Lung (tissue), 17 donors: ENCODE measurements at places on chromosomes 2 and 18.
A peak's percentile ranks its signal among the peaks of the same experiment; 100 is the strongest.

- DNase-seq, result no peak
Measured at GRCh38 chr2:46151577-46151976, 145.6 kb upstream of the EPAS1 start.

DNA sequence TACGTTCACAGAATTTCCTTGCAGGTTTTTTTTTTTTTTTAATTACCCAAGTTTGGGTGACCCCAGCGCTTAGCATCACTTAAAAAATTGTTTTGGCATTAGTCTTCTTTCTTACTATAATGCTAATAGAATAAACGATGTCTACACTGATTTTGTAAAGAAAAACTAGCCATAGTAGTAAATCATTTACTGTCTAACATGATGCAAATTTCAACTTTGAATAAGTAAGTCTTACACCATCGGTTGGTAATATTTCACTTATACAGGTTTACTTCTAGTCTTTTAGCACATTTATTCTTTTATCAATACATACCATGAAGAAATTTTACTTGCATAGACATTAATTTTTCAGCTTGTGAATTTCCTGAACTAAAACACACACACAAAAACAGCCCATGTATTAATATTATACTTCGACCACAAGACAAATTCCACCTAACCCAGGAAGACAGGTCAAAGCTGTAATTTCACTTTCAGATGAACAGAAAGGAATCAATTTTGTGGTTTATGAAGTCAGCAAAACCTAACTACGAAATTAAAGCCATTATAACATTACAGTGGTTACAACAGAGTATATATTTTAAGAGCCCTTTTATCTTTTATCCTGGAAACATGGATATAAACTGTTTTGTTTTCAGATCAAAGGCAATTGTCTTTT lies 1.9 kb downstream of the YES1 start:
- DNase-seq, result no peak

DNA sequence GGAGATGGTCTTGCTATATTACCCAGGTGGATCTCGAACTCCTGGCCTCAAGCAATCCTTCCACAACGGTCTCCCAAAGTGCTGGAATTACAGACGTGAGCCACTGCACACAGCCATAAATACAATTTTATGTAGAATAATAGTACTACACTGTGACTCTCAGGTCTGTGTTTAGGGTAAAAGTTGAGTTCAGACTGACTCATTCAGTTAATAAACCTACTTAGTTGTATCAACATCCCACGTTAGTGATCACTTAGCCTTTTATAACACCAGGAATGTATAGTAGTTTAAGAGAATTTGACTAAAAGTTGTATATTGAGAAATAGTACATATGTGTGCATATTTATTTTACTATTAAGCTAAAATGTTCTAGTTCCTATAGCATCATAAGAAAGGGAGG lies 237.5 kb downstream of the PHLPP1 start:
- no peak for DNase-seq

DNA sequence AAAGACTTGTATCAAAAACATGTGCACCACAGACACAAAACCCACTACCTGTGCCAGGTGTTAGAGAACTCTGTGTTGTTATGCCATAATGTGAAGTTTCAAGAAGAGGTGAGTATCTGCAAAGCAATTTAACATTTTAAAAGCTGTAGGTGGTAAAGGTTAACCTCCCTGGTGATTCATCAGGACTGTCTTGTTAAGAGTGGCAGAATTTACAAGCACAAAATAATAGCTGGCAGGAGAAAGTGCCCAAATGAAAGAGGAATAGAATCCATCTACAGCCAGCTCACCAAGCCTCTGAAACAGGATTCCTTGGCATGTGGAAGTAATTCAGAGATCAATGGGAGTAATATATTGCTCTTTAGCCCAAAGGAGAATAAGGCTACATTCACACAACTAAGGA lies 230.7 kb downstream of the AFF3 start:
- DNase-seq, result no peak

GRCh38 chr2:29113891-29114321 lies 1.3 kb upstream of the CLIP4 start:
- DNase-seq, result no peak

GRCh38 chr18:79718878-79719477 lies 39.4 kb downstream of the CTDP1 start:
- DNase-seq, result no peak

DNA sequence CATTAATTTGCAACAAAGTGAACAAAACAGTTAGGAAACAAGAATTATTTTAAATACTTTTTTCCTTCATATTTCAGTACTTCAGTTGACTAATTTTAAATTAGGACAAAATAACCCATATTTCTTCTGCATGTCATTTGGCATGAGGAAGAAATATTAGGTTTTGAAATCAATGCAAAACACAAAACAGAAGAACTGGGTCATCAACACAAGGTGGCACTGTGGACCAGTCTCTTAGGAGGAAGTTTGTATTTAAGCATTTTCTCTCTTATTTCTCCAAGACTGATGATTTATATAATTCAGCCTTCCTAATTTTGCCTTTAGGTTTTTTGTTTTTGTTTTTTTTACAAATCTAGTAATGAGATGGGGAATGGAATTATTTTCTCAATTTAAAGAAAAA lies 352.8 kb upstream of the KCNH7 start:
- peak; percentile 17 for DNase-seq

DNA sequence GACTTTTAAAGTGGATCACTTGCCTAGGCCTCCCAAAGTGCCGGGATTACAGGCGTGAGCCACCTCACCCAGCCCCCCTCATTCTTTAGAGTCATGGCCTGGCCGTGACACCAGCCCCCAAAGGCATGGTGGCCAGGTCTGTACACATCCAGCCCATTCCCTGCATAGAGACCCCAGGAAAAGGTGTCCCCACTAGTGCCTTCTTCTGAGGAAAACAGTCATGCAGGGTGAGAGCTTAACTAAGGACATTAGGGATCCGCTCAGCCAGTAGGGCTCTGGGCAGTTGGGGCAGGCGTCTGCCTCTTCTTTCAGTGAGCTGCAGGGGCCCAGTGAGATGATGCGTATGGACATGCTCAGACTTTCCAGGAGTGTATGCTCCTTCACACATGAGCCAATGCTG lies 5.7 kb upstream of the AMER3 start:
- DNase-seq, result no peak

DNA sequence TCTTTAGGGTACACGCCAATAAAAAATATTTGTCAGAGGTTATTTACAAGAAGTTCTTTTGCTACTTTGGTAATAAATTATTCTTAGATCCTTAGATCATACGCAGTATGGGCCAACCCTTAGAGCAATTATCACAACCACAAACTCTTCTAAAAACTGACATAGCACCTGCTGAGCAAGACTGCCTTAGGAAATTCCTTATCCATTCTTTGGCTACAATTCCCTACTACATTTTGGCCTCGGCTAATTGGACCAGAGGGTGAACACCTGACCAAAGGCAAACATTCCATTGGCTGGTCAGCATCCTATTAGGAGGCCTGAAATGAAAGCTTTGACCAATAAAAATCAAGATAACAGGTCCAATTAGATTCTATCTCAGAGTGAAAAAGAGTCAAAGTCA lies 147.6 kb upstream of the CCDC68 start:
- no peak for DNase-seq

DNA sequence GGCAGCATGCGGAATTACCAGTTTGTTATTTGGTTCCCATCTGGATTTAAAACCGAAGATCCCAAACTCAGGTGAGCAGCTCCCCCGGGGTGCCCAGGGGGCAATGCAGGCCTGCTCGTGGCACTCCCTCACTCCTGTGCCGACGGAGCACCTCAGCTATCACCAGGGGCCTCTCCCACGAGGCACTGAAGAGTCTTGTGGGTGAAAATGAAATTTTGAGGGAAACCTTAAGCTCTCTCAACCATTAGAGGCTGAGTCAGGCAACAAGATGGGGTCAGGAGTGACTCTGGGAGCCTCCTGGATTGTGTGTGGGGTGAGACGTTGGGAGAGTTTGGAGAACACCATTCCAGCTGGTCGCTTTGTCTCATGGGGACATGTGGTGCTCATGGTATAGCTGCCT lies 189.0 kb downstream of the PRKCE start:
- no peak for DNase-seq

GRCh38 chr2:201070948-201071478 lies 458 bp downstream of the HYCC2 start:
- peak; percentile 11 for DNase-seq

DNA sequence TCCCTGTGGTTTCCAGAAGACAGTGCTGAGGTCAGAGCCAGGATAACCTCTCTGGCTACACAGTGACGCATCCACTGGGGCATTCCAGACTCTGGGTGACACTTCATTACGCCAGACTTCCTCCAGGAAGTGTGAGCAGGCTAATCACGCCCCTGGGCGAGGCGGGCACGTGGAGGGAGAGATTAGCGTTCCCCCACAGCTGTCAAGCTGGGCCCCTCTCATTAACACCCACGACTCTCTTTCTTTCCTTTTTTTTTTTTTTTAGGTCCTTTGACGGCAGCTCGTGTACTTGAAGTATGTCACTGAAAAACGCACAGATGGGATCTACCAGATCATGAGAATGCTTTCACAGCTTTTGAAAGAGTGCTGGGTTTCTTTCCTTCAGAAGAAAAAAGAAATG lies 274.6 kb downstream of the AFF3 start:
- DNase-seq, result peak; percentile 68

DNA sequence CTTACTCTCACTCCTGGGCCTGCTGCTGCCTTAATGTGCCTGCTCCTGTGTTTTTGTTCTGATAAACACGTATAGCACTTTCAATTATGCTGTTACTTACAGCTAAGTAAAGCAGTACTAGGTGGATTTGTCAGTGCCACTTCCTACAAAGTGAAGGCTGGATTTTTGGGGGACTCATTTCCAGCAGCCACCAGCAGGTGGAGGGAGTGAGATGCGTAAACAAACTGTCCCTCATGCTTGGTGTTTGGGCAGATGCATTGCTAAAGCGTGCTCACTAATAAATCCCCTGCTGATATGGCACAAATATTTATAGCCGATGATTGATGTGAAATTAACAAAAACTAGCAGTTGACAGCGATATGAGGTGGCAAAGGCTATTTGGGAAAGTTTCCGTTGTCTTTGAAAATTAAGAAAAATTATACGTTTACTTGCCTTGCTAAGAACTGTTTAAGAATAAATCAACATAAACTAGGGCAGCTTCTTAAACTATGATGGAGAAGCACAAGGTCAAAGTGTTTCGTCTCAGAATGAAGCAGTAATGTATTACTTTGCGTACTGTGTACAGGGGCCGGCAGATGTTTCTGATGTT lies 101.7 kb downstream of the AGAP1 start:
- peak; percentile 77 for DNase-seq

DNA sequence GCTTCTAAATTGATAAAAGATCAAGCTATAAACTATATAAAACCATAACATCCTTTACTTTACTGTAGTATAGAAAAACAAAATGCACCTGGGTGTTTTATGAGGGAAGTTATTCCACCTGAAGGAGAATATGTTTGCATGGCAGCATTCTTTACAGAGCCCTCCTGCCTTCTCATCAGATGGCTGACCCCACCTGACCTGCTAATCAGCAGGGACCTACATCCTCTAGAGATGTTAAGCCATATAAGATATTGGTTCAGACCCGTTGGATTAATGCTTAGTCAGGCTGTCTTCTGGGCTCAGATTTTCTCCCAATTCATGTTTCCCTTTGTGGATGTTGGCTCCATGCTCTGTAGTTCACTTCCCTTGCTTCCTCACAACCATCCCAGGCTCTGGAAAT lies 414.8 kb downstream of the DPP10 start:
- DNase-seq, result no peak

GRCh38 chr2:217740756-217741155 lies 262.0 kb downstream of the TNS1 start:
- DNase-seq, result no peak

GRCh38 chr2:46435796-46436360 lies 43.5 kb upstream of the TMEM247 start:
- DNase-seq, result peak; percentile 79

GRCh38 chr2:202932425-202933138 lies 20.5 kb downstream of the CARF start:
- DNase-seq, result no peak

- no peak for DNase-seq
Measured at GRCh38 chr2:11355194-11356053, 11.0 kb upstream of the ROCK2 start.

- DNase-seq, result no peak
Measured at GRCh38 chr2:126877041-126877440, 21.6 kb upstream of the TEX51 start.

DNA sequence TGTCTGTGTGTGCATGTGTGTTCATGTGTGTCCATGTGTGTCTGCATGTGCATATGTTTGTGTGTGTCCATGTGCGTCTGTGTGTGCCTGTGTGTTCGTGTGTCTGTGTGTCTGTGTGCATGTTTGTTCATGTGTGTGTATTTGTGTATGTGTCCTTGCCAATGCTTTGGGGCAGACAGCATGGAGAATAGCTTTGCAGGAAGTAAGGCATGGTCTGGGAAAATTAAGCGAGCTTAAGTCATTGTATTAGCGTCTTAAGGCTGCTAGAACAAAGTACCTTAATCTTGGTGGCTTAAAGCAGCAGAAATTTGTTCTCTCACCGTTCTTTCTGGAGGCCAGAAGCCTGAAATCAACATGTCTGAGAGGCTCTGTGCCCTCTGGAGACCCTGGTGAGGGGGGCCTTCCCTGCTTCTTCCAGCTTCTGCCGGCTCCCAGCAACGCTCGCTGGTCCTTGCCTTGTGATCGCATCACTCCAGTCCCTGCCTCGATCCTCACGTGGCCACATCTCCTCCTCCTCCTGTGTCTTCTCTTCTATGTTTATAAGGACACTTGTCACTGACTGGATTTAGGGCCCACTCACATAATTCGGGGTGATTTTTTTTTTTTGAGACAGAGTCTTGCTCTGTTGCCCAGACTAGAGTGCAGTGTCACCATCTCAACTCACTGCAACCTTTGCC lies 3.8 kb downstream of the NEU2 start:
- DNase-seq, result no peak

DNA sequence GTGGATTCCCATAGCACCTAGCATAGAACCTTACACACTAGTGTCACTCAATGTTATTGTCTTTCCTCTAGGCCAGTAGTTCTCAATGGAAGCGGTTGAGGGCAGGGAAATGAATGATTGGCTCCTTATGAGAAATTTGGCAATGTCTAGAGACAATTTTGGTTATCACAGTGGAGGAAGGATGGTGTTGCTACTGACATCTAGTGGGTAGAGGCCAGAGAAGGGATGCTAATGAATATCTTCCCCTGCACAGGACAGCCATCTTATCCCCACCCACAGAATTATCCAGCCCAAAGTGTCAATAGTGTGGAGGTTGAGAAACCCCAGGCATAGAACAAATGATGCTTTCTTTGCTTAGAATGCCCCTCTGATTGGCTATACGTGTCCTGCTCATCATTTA lies 15.8 kb downstream of the C18orf63 start:
- DNase-seq, result peak; percentile 36

DNA sequence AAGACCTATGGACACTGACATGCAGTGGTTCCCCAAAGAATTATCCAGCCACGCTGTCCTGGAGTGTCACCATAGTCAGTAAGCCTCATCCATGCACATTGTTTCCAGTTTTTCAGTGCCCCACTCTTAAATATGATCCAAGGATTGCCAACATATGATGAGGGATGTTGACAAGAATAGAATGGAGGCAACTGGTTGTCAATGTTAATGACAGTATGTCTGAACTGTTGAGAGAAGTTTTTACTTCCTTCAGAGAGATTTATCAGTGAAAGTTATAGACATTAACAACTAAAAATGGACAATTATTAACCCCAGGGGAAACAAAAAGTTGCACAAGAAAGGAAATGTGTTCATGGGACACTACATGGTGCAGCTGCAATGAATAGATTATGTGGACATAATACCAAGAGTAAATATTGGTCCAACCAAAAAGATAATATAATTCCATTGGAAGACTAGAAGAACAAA lies 69.9 kb downstream of the CYP26B1 start:
- no peak for DNase-seq
